ENCODE measurements at places on chromosomes 1 and 21.
A peak's percentile ranks its signal among the peaks of the same experiment; 100 is the strongest.

DNA sequence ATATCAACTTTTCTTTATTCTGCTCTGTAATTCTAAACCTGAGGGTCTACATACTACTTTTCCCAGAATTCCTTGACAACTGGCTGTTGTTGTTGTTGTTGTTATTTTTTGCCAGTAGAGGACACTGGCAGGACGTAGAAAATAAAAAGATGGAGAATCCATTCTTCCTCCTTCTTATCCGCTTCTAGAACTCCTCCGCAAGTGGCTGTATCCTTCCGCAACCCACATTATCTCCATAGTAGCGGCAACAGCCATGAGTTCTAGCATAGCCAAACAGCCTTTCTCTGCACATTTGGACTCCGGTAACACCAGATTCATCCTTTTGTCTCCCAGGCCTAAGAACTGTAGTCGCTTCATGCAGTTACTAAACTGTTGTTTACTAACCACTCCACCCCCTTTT is 91.1 kb upstream of the CACHD1 start:
- DNase-seq: no peak

- no peak for DNase-seq
These were observed 46.7 kb downstream of the RPRD2 start for GRCh38 chr1:150410582-150411101.

GRCh38 chr1:184113251-184113650 is 61.7 kb downstream of the TSEN15 start:
- no peak for DNase-seq

DNA sequence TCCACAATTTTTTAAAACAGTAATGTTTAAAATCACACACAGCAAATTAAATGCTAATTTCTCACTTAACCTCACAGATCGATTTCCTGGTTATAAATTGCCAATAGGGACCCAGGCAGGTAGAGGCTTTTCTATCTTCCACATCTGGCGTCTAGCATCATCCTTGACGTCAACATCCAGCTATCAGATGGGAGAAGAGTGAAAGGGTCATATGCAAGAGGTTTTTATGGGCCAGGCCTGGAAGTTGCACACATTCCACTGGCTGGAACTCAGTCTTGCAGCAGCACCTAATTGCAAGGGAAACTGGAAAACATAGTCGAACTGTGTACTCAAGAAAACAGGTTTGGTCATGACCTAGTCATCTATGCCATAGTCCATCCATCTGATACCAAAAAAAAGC is 6.0 kb upstream of the EEIG2 start:
- DNase-seq: no peak

GRCh38 chr1:16430606-16431005 is 6.6 kb downstream of the SPATA21 start:
- DNase-seq: no peak

DNA sequence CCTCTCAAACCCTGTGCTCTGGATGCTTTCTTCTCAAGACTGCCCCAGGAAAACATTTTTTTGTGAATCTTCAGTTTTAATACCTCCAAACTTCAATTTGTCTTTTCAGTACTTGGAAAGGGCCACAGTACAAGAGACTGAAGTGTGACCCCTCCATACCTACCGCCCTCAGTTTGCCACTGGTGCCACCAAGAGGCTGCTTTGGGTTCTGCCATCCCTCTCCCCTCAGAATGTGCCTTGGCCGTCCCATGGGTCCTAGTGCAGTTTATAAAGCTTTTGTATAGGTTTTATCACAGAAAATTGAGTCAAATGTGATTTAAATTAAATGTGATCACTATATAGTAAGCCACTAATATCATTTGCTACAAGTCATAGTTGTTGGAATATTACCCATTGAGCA is 60.8 kb upstream of the PGD start:
- no peak for DNase-seq

DNA sequence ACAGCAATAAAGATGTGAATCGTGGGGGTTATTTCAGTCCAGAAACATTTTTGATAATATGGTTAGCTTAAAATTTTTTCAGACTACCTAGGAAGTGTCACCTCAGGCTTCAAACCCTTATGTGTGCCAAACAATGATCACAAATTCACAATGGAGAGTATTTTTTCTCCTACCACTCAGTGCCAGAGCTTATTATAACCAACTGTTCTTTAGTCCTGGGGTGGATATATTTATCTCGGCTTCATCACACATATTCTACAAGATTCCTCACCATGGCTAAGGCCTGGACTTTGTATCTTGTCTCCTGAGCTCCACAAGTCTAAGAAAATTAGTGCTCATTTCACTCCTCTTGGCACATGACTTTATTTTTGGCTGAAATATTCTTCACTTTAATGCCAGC is 629.1 kb downstream of the RWDD3 start:
- no peak for DNase-seq

DNA sequence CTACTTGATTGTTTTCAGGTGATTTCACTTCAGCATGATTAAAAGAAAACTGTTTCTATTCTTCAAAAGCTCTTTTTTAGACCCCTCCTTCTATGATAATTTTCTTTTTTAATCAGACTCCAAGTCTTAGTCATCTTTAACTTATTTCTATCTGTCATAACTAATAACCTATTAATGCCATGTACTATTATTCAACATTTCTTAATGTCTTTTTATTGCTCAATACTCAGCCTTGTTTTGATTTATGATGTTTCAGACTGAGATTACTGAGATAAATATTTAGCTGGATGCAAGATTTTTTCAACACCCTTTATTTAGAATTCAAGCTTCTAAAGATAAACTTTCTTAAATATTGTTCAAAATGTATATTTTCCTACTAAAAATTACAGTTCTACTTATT is 53.6 kb downstream of the ATP6V1G3 start:
- DNase-seq: no peak

DNA sequence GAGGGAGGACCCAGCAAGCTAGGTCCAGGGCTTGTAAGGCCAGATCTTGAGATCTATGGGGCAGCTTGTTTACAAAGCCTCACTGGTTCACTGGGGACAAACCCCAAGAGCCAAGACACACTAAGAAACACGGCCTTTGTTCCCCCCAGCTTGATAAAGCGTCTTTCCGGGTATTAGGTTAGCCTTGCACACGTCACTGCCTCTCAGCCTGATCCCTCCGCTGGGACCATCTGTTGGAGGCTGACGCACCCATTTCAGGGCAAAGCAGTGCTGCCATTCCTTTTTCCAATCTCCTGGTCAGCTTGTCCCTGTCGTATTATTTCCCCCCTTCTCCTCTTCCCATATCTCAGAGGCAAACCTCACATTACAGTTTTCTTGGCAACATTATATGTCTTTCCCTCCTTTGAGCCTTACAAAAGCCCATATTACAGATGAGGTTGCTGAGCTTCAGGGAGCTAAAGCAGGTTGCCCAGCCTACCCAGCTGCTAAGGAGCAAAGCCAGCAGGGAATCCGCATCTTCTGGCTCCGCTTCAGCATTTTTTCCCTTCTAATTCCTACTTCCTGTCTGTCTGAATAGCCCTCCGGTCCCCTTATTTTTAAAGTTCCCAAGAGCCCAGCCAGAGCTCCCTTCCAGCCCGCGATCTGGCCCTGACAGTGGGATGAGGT is 4.1 kb downstream of the HEYL start:
- no peak for DNase-seq

DNA sequence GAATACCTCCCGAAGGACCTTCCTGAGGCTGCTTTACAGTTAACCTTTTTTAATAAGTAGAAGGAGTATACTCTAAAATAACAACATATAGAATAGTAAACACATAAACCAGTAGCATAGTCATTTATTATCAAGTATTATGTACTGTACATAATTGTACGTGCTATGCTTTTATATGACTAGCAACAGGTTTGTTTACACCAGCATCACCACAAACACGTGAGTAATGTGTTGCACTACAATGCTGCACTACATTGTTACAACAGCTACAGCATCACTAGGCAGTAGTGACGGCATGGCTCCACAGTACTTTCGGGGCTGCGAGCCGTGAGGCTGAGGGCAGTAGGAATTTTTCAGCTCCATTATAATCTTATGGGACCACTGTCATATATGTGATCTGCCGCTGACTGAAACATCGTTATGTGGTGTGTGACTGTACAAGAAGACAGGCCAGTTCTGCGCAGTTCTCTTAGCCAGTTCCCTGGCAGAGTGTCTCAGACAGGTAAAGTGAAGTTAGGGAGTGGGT is 82.8 kb upstream of the LRRC8D start:
- no peak for DNase-seq

- DNase-seq: no peak
These were observed 125.3 kb upstream of the CACYBP start for GRCh38 chr1:174874331-174875053.

DNA sequence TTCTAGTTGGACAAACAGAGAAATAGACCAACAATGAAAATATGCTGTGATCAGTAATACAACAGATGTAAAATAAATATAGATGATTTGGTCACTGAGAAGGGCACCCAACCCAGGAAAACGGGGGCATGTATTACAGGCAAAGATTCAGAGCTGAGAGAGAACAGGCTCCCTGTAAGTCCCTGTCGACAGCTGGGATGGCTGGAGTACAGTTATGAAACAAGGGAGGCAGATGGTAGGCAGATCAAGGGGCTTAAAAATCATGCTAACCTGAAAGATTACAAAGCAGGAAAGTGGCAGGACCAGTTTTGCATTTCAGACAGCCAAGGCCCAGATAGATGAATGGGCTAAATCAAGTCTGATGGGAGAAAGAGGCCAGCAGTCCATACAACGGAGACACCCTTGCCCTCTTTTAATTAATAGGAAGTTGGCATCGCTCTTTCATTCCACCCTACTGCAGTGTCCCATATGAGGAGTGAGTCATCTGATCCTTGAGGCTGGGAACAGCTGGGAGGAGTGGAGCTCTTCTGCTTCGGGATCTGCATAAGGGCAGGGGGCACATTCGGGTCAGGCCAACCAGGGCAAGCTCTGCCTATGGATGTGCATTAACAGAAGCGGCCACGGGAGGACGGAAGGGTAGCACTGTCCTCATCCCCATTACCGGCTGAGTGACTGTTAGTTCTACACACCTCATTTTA is 171.1 kb downstream of the DAB1 start:
- DNase-seq: no peak

DNA sequence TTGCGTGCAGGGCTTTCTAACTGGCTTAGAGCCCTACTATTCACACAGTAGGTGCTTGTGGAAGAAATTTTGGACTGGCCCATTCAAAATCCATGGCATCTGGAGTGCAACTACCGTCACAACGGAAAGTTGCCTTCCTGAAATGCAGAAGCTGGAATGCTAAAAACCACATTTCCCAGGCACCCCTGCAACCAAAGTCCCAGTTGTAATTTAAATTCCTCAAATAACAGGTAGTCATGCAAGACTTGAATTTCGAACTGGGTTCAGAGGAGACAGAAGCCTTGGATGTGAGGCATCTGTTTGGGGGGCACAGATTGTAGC is 186.7 kb downstream of the TOMM20 start:
- no peak for DNase-seq

DNA sequence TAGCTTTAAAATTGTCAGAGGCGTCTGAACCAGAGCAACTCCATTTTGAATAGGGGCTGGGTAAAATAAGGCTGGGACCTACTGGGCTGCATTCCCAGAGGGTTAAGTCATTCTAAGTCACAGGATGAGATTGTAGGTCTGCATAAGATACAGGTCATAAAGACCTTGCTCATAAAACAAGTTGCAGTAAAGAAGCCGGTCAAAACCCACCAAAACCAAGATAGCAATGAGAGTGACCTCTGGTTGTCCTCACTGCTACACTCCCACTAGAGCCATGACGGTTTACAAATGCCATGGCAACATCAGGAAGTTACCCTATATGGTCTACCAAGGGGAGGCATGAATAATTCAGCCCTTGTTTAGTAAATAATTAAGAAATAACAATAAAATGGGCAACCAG is 143.6 kb downstream of the GABPA start:
- no peak for DNase-seq

DNA sequence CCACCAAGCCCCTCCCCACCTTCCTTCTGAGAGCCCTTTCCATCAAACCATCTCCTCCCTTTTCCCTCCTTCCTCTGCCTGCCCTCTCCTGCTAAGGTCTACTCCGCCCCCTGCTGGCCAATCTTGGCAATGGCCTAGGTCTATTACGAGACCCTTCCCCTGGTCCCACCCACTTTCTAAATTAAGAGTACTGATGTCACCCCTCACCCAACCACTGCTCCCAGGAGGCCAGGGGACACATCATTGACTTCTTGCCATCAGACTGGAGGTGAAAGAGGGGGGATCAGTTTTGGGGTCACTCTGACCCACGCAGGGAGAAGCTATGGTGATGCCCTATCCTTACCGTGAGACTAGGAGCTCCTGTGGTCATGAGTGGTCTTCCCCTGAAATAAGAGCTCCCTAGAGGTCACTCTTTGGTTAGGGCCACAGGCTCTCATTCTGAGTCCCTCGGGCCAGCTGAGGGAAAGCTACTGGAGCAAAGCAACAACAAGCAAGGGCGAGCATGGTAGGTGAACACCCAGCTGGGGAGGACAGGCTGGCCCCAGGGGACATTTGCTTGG is 34.6 kb upstream of the S100A7 start:
- DNase-seq: peak; percentile 48

DNA sequence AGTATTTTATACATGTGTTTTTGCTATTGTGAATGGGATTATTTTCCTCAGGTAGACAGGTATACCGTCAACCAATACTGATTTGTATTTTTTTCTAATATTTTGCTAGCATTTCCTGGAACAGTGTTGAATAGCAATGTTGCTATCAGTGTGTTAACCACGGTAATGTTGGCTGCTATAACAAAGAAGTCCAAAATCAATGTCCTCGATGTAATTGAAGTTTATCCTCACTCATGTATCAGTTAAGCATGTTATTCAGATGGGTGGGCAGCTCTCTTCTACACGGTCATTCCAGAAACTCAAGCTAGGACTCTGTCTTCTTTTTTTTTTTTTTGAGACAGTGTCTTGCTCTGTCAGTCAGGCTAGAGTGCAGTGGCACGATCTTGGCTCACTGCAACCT is 24.3 kb downstream of the DOP1B start:
- DNase-seq: no peak

DNA sequence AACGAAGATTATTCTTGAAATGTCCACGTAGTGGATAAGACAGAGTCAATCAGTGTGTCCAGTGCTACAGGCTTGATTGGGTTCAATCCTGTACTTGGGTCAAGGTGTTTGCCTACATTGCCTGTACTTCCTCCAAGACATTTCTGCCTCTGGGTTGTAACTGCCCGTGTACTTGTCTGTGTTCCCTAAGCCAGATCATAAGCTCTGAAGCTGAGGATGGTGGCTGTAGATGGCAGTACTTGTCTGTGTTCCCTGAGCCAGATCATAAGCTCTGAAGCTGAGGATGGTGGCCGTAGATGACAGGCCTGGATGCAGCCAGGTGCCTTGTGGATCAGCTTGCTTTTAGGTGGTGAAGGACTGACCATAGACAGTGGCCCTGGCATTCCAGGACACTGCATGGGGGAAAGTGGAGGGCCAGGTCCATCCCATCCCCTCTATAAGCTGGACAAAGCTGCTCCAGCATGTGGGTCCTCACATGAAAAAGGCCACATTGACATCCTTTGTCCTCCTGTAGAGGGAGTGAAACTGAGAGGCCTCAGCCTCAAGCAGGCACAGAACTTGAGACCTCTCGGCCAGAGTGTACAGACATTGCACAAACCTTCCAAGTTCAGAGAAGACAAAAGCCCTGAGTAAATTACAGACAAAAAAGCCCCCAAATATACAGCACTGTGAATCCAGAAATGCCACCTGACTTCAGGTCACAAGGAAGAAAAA is 2.0 kb upstream of the SRM start:
- no peak for DNase-seq
